ENCODE measurements at places on chromosomes 12 and 14.

DNA sequence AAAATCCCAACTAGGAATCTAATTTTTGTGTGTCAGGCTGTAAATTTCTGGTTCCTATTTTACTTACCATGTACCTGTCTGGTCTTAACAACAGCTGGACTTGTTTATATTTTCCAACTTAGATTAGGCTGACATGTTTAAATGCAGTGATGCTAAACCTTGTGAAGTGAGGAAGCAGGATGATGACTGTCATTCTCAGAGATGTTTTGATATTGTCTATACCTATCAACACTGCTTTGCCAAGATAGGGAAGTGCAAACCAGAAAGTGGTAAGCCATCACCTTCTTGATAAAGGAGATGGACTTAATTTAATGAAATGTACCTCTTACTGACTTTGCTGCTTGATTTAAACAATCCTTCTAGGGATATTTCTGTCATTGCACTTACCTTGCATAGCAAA lies 2.1 kb downstream of the BICD1 start:
- DNase-seq: peak; percentile 3

- DNase-seq: no peak
These were observed 20.7 kb downstream of the ADCY6 start for GRCh38 chr12:48768147-48768546.

GRCh38 chr12:131882804-131883520 lies 11.5 kb upstream of the ULK1 start:
- peak; percentile 70 for DNase-seq

GRCh38 chr14:92600318-92601053 lies 86.9 kb downstream of the RIN3 start:
- peak; percentile 80 for DNase-seq

GRCh38 chr12:45548426-45548825 lies 181.1 kb upstream of the ARID2 start:
- no peak for DNase-seq

- DNase-seq: no peak
These were observed 612 bp downstream of the WBP11 start for GRCh38 chr12:14802721-14803010.

- DNase-seq: no peak
These were observed 3.2 kb downstream of the USP44 start for GRCh38 chr12:95548056-95548538.

DNA sequence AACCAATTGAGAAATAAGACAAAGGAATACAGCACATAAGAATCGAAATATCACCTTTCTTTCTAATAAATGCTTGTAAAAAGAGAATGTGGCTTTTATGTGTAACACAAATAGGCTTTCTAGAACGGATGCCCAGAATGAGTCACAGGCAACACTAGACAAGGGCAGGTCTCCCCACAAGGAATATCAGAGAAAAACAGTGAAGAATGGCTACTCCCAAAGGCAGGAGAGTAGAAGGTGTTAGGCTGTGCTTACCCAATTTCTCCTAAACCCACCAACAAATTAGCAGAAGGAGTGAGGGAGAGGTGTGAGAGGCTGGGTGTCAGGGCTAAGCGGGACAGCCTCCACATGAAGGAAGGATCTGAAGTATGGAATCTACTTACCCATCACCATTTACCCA lies 55.2 kb downstream of the GALNT4 start:
- peak; percentile 7 for DNase-seq

- no peak for DNase-seq
These were observed 211.3 kb downstream of the ESR2 start for GRCh38 chr14:64082837-64083236.

- DNase-seq: no peak
These were observed 19.2 kb downstream of the GALNT6 start for GRCh38 chr12:51372021-51372420.
